Left ventricle myocardium inferior (tissue), 1 donor: ENCODE measurements at places on chromosomes 6 and 20. TPM values are rescaled to one million over a fixed set of nuclear protein-coding genes. Genes with fewer than 3 reads are reported as not detected.

DNA sequence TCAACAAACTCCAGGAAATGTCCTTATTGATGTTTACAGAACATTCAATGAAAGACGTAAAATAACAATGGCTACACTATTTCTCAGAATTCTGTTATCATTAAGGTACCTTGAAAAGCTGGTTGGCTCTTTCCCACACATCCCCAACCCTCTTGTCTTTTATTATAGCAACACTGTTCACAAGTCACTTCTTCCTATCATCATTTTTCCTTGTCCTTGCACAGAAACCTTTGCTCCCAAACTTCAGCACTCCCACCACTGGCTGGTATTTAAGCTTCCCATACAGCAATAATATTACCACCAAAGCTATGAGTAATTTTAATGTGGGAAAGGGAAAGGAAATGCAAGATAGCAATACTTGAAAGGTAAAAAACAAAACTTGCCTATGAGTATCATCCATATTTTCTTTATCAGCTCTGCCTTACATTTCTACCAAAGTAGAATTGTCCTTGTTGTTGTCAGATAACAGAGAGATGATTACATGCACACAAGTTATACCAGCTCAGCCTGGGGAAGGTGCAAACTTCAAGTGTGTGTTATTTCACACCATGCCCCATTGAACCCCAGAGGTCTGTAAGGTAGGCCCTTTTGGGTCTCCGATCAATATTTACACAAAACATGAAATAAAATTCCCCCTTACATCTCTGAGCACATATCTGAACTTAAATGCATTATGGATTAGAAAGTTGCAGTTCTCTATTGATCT, 32.2 kb downstream of the ARHGAP18 start:
- no peak for DNase-seq

DNA sequence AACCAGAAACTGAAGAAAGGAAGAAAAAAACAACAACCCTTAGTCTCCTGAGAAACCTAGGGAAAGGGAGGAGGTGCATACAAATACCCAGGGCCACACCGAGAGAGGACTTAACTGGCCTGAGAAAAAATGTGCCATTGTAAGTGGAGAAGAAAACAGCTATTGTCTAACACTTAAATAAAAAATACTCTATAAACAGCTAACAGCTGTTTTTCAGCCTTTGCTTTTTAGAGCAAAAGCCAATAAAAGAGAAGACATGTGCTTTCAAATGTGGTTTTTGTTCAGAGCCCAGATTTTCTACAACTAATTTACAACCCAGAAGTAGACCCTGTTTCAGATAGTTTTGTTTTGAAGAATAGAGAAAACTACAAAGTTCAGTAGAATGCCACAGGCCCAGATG, 56.0 kb upstream of the SLC22A16 start:
- DNase-seq: no peak

DNA sequence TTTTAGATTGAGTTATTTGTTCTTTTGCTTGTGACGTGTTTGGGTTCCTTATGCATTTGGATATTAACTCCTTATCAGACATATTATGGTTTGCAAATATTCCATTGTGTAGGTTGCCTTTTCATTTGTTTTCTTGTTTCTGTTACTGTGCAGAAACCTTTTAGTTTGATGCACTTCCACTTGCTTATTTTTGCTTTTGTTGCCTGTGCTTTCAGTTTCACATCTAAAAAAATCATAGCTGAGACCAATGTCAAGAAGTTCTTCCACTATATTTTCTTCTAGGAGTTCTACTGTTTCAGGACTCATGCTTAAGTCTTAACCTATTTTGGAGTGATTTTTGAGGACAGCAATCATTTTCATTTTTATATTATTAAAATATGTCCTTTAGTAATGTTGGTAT, 113.5 kb downstream of the EPM2A start:
- no peak for DNase-seq

DNA sequence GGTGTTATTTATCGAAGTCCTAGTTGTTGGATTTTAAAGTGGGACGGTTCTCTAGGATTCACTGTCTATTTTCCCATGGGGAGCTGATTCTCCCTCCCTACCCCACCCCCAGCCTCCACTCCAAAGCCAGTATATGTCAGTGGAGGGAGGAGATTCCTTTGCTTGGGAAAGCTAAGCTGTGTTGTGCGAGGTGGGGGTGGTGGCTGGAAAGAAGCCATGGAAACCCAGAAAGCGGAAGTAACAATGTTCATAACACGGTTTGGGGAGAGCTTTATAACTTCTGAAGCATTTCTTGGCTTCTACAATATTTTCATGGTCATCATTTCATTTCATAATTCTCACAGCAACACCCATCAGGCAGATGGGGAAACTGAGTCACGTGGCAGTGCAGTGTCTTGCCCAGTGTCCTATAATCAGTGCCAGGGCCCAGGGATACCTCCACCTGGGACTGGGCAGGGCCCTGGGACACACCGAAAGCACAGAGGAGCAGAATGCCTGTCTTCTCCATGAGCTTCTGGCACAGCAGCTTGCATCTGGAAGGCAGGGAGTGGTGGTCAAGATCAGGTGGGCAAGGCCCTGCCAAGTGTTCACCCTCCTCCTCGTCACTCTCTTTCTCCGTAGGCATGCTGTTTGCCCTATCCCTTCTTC, 4.5 kb downstream of the SUN5 start:
- DNase-seq: no peak

DNA sequence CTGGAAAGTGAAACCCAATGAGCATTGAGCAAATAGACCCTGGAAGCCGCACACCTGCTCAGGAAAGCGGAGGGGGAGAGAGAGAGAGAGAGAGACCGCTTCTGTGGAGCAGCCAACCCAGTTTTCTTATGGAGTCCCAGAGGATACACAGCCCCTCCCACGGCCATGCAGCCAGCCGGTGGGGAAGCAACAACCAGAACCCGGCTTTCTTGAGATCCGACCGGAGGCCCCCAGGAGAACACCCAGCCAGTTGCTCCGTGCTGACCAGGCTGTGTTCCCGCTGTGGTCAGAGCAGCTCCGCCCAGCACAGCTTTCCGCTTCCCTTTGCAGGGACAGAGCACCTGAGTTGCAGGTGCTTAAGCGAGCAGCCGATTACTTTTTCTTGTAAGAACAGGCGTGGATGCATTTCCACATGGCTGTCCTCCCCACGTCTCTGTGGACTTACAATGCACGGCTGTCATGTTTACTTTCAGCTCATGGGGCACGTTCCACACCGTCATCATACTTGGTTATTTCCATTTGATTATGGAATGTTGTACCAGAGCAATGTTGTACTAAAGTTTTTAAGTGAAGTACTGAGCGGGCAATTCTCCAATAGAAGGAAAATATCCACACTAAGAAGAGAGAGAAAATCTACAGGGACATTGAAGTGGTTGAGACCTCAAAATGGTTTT, 381.9 kb downstream of the THBS2 start:
- no peak for DNase-seq

DNA sequence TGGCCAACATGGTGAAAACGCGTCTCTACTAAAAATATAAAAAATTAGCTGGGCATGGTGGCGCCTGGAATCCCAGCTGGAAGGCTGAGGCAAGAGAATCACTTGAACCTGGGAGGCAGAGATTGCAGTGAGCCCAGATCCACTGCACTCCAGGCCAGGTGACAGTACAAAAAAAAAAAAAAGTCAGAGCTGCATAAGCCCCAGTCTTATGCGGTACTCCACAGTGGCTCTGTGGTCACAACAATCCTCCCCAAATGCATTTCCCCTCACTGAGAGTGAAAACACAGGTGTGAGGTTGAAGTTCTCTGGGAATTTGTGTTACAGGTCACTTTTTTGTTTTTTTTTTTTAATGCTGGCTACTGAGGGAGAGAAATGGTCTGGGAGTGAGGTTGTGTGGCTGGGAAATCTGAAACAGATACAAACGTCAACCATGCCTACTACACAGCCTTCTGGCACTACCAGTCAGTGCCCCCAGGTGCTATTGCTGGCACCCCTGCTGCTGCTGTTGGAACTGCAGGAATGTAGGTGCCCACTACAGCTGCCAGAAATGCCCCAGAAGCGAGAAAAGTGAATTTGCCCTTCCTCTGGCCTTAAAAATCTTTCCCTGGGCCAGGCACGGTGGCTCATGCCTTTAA, 5.7 kb downstream of the MRPS26 start:
- no peak for DNase-seq

The OXT gene
- total RNA-seq: not detected

DNA sequence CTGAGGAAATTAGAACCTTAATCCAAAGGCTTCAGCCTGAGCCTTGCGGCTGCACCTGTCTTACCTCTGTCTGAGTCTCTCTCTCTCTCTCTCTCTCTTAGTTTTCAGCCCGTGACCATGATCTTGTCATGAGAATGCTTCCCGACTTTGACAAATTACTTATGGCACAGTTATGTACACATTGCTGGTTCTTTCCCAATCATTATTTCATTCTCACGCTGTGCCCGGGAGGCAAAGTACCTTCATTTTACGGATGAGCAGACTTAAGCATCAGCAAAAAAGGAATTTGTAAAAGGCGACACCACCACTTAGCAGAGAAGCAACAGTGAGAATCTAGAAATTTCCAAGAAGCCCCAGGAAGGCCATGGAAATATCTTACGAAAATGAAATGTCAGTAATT, 54.6 kb downstream of the GMPR start:
- DNase-seq: no peak

- DNase-seq: no peak
Measured at GRCh38 chr20:40251284-40251932, 437.6 kb downstream of the MAFB start.

- DNase-seq: peak; percentile 90
Measured at GRCh38 chr6:113825781-113826180, 31.4 kb upstream of the MARCKS start.

The ARMC2 gene
- total RNA-seq: 14.0 TPM

DNA sequence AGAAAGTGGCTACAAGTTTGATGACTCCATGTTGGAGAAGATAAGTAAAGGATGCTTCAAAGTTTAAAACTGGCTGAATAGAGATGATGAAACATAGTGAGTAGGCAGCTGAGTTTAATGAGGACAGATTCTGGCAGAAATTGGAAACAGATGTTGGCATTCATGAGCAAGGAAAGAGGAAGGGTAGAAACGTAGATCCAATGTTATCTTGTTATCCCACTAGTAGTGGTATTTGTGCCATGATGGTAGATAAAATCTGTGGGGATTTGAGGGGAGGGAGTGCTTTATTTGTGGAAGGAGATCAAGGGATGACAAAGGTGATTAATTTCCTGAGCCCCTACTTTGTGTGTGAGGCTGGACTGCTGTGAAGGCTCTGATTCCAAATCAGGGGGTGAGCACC, 69.5 kb downstream of the MRAP2 start:
- DNase-seq: no peak

GRCh38 chr6:23890543-23891227, 235.3 kb upstream of the NRSN1 start:
- no peak for DNase-seq

DNA sequence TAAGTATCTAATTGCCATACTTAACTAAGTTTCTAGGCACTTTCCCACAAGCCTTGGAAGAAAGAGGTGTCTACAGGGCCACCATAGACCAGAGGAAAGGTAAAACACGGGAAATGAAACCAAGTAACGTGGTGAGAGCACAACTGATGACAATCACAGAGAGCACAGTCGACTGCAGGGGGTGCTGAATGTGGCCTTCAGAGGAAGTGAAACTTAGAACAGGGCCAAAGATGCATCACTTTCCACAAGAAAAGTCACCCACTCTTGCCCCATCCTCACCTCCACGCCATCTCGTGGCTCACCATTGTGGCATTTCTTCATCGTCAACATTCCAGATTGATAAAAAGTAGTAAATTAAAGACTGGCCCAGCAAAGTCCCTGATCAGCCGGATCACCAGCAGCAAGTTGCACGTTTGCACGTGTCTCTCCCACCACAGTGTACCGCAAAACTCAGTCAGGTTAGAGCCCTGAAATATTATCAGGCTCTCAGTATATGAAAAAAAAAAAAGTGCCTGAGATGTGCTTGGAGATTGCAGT, 31.4 kb downstream of the HIVEP2 start:
- no peak for DNase-seq

DNA sequence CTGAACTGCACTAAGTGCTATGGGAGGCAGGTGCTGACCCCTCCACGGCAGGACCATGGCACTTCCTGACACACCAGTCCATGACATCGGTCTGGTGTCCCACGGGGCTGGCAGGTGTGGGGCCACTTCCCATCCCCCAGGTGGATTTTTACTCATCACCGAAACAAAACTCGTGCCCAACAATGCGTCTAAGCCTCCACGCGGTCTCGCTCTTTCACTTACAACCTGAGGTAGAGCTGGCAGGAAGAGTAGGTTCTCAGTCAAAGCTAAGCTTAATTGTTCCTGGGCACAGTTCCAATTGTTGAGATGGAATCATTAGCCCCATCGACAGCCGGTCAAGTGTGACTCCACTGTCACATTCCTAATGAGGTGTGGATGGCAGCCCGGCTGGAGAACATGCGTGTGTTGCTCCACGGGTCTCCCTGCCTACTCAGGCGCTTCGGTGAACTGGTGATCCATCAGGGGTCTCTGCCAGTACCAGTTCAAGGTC, 125.7 kb downstream of the SLC23A2 start:
- DNase-seq: no peak

DNA sequence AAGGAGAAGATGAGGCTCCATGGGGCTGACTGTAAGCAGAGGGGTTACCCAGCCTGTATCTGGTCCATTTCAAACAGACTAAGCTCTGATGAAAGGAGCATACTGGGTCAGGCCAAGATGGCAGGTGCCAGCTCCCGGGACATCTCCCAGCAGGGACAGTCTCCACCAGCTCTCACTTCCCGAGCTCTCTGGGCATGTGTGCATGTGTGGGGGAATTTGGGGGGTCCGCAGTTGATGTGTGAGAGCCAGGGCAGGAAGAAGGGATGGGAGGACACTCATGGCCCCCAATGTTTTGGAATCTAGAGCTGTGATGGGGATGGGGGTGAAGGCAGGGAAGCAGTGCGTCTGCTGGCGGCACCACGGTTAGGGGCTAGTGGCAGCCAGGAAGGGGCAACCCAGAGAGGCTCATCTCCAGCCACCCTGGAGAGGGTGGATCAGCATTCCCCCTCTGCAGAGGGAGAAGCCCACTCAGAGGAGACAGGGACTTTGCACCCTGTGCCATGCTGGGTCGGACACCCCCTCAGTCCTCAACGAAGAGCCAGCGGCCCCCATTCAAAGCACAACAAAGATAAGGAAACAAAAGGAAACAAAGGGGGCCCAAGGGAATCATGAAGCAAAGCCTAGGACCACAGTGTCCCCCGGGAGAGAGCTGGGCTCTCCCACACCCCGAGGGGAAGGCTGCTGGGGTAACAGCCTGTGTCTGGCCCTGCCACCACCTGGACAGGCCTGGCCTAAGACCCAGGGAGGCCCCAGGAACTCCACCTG, 52.4 kb downstream of the DSTN start:
- DNase-seq: peak; percentile 9

The TSHZ2 gene
- total RNA-seq: 3.1 TPM

- no peak for DNase-seq
Measured at GRCh38 chr6:19827903-19828302, 9.3 kb upstream of the ID4 start.

The LCA5 gene
- total RNA-seq: 1.8 TPM

- DNase-seq: no peak
Measured at GRCh38 chr6:85283436-85283835, 166.4 kb upstream of the NT5E start.

DNA sequence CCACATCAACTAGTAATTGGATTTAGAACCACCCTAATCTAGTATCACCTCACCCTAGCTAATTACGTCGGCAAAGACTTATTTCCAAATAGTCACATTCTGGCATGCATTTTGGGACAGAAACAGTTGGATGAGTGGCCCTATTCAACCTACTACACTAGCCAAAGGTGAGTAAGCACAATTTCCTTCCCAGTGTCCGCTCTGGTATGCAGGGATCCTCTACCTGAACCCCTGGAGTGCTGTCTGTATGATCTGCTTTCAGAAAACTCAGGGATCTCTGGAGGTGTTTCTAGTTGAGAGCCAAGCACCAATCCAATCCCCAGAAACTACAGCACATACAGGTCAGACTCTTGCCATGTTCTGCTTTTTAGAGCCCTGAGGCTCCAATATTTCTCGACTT, 717.4 kb upstream of the MANEA start:
- DNase-seq: no peak

The RNF217 gene
- total RNA-seq: 14.1 TPM
